ENCODE measurements at places on chromosomes 13 and 19.

- no peak for DNase-seq
These were observed 29.0 kb upstream of the CXCL17 start for GRCh38 chr19:42471554-42472249.

- peak; percentile 57 for DNase-seq
These were observed 218.9 kb upstream of the EDNRB start for GRCh38 chr13:78137404-78138142.

- peak; percentile 81 for DNase-seq
These were observed at the start of gene ZNF112 for GRCh38 chr19:44356383-44357111. ZNF112 (minus strand) TSS chr19:44356680; CDS start chr19:44340539, 16,141 bp downstream.

- no peak for DNase-seq
These were observed 32.2 kb downstream of the VASP start for GRCh38 chr19:45539459-45539858.

GRCh38 chr19:53462861-53463260, 4.7 kb upstream of the ZNF813 start:
- no peak for DNase-seq

DNA sequence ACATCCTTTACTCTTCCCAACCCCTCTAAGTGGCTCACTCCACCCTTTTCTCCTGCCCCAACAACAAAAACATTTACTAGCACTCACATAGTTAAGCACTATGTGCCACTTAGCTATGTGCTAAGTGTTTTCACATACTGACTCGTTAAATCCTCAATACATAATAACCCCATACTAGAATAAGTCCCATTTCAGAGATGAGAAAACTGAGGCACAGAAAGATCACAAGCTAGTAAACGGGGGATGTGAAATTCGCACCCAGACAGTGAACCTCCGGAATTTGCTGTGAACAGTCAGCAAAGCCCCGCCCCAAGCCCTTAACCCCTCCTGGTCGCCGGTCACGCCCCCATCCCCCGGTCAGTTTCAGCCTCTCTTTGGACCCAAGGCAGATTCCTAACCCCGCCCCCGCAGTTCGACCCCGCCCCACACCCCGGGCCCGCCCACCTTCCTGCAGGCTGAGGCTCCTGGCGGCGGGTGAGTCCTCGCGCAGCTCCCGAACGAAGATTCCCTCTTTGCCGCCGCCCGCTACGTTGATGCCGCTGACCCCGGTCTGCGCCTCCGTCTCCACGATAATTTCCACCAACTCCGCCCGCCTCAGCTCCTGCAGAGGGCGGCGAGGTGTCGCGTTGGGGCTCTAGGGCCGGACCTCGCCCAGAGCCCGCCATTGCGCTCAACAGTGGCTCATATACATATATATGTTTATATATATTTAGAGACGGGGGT, 9.8 kb downstream of the PRX start:
- peak; percentile 100 for DNase-seq

GRCh38 chr19:16714702-16715287, 4.9 kb upstream of the NWD1 start:
- DNase-seq: peak; percentile 92

DNA sequence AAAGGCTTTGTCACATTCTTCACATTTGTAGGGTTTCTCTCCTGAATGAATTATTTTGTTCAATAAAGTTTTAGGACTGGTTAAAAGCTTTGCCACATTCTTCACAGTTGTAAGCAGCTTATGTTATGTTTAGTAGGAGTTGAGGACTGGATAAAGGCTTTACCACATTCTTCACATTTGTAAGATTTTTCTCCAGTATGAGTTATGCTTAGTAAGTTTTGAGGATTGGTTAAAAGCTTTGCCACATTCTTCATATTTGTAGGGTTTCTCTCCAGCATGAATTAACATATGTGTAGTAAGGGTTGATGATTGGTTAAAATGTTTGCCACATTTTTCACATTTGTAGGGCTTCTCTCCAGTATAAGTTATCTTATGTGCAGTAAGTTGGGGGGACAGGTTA, 79.9 kb downstream of the ZNF431 start:
- no peak for DNase-seq

DNA sequence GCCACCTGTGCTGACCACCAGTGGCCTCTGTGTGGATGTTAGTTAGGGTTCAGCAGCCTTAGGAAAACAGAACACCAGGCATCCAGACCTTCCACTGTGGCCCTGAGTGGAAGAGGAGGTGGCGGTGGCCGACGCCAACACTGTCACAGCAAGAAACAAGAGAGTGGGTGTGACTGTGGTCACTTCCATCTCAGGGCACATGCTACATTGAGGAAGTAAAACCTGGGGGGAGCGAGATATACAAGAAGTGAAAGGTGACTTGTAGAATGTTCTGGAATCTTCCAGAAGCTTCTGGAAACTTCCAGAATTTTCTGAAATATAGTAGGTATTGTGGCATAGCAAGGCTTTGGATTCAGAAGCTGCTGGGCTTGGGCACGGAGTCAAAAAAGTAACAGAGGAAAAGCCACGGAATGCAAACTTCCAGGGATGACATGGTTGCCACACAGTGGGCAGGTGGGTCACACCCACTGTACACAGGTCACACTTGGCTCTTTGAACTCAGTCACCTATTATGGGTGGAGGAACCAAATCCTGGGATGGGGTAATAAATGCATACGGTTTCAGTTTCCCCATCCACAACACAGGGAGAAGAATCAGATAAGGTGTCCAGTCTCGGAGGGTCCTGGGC, 24.3 kb downstream of the GNG7 start:
- no peak for DNase-seq

- no peak for DNase-seq
These were observed 87.6 kb upstream of the ZNF91 start for GRCh38 chr19:23482829-23483228.

DNA sequence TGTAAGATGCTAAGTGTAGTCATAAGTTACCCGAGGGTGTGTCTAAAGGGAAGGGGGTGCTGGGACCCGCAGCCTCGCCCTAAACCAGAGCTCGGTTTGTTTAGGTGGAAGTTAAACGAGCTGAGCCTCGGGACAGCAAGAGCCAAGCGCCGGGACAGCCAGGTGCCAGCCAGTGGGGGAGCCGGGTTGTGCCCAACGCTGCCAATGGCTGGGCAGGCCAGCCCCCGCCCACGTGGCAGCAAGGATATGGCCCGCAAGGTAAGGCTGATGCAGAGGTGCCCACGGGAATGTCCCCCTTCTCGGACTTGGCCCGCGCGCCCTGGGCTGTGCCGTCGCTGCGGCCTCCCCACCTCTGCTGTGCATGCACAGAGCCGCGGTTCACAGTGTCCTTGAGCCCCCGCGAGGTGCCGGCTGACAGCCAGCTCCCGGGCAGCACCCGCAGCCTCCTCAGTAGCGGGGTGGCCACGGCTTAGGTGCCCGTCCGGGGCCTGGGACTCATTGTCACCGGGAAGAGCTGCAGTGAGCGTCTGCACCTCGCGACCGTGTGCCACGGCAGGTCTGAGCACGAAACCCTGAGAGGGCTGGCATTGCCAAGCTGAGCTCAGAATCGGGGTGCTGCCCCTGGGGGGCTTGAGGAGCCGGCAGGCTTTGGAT, 9.3 kb upstream of the RPS15 start:
- DNase-seq: no peak

DNA sequence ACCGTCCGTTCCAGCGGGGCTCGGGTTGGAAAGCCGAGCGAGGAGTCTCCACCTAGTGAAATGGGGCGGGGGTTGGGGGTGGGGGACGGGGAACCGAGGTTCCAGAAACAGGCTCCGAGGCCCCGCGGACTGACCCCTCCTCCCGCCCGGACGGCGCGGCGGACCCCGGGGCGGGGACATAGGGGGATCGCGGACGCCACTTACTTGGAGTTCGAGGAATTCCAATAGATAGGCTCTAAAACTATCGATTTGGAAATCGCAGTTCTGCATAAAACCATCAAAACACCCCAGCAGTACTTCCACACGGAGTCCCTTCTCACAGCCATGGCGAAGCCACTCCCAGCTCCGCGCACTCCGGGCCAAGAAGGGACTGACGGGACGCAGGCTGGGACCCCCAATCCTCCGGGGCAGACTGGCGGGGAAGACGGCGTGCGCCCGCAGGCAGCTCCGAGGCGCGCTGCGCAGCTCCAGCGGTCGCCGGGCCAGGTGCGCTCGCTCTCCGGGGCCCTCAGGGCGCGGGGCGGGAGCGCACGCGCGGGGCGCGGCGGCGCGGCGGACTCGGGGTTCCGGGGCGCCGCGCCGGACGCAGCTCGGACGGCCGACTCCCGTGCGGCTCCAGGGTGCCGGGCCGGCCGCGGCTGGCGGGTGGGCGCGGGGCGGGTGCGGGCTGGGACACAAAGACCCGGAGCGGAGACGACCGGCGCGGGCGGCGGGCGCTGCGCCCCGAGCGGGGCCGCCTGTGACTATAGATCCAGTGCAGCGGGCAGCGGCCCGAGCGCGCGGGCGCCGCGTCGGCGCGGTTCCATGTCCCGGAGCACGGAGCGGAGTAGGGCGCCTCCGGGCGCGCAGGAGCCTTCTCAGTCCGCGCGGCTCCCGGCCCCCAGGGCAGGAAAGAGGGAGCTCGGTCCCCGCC, 567 bp downstream of the EFNB2 start:
- DNase-seq: no peak

DNA sequence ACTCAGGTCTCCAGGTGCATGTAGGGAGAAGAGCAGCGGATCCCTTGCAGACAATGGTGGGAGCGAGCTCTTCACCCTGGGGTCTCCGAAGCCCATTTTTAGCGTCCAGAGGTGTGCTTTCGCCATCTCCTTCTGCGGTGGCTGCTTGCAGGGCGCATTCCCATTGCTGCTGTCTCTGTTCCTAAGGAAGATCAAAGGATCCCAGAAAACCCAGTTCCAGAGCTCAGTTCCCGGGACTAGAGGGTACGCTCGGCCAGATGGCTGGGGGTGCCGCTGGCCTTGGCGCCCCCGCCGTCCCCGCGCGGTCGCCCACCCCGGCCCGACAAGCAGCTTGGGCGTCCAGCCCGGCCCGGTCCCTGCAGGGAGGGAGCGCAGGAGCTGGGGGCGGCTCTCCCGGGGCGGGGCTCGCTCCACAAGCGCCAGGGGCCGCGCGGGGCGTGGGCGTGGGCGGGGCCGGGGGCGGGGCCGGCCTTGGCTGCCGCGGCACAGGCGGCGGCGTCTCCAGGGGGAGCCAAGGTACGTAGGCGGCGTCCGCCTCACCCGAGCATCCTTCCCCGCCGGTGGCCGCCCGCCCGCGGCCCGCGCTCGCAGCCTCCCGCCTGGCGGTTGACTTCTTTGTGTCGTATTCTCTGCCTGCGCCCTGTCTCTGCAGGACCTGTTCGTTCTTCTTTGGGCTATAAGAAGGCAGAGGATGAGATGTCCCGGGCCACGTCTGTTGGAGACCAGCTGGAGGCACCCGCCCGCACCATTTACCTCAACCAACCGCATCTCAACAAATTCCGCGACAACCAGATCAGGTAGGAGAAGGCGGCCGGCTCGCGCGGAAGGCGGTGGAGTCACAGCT, 96.8 kb downstream of the ATP8A2 start:
- DNase-seq: no peak

- DNase-seq: peak; percentile 70
These were observed 18.7 kb upstream of the ZNF888 start for GRCh38 chr19:52941941-52942385.

GRCh38 chr13:53200075-53200474, 171.5 kb downstream of the OLFM4 start:
- no peak for DNase-seq

DNA sequence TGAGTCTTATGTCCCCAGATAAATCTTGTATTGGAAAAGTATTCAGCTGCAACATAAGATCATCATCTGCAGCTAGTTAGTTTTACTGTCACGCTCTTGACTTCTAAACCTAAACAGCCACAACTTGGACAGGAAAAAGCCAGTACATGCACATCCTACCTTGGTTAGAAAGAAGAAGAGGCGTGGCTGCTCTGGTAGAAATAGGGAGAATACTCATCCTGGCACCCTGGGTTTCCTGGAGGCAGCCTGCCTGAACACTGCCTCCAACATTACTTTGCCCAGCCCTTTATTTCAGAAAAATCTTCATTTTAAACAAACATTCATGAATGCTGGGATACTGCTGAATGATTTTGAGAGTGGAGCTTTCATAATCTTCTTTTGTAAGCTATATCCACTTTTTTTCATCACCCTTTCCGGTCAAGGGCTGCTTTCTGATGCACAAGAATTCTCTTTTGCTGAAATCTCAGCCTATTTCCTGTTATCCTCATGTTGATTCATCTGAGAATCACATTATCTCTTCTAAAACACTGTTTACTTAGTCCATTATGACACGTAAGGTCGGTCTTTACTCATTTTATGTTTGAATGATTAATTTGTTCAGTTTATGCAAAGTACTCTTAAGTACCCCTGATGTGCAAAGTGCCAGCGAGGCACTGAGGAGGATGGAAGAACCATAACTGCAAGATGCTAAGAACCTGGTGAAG, 55.2 kb downstream of the STARD13 start:
- DNase-seq: no peak

GRCh38 chr13:60328073-60328472, 68.9 kb upstream of the TDRD3 start:
- DNase-seq: no peak

GRCh38 chr13:38496917-38497316, 147.3 kb downstream of the UFM1 start:
- DNase-seq: no peak

DNA sequence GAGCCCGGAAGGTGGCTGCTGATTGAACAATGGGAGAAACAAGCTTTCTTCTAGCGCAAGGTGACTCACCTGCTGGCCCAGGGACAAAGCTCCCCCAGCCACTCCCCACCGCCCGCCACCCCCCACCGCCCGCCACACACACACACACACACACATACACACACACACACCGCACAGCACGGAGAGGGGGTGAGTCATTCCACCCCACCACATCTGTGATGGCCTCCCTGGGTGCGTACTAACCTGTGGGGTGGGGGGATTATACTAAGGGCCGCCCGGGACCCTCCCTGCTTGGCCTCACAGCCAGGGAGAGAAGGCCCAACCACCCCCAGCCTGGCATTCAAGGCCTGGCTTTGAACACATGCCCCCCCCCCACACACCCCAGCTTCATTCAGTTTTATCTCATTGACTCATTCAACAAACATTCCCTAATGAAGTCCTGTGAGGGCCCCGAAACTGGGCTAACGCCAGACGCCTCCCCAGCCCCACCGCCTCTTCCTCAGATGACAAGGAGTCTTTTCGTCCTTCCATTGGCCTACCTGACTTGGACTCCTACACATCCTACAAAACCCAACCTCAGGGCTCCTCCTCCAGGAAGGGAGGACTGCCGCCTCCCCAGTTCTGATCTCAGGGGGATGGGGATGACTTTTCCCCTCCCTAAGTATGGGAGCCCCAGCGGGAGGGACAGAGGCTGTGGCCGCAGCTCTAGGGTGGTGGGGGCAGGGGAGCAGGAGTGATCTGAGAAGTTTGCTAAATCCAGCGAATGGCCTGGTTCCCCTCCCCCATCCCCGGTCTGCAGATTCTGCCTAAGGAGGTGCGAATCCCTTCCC, 5.8 kb upstream of the ONECUT3 start:
- DNase-seq: no peak

DNA sequence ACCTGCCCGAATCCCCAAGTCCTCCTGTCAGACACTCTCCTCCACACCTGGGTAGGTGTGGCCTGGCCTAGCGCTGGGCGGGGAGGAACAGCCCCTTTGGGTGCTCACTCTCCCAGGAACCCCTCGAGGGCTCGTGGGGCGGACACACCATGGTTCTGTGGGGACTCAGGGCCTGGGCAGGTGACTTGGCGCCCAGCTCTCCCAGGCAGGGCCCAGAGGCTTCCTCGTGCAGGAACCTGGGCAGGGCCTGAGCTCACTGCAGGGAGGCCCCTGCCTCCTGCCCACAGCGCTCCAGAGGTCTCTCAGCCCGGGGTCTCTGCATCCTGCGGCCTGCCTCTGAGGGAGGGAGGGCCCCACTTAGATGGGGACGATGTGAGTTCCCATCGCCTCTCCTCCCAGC, 11.9 kb downstream of the LSM4 start:
- no peak for DNase-seq

Measured in H1 (cell line).